Stimulated activated CD4-positive, alpha-beta T cell treated with anti-CD3 and anti-CD28 coated beads, Interleukin-12 subunit alpha, Interleukin-12 subunit beta, amount 100 ng/mL, for 48 hours (primary cell): ENCODE measurements at places on chromosomes 5 and 9.

DNA sequence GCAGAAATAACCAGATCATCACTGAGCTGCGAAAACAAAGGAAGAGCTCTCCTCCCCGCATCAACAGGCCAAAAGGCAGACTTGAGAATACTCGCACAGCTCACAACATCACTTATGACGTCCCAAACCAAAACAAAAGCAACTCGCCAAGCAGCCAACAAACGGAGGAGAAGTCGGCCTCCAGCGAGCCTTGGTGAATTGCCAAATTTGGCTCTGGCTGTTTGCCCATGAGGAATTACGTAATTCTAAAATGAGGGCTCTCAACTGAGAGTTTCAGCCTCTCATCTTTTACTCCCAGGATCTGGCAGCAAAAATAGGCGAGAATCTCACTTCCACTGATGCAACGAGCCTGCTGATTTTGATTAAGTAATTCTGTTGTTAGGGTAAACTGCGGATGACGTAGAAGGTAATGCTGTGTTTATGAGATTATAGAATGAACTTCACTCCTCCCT, 51.7 kb upstream of the SEMA6A start:
- DNase-seq: no peak

GRCh38 chr5:78000191-78000590, 224.1 kb upstream of the TBCA start:
- DNase-seq: no peak

DNA sequence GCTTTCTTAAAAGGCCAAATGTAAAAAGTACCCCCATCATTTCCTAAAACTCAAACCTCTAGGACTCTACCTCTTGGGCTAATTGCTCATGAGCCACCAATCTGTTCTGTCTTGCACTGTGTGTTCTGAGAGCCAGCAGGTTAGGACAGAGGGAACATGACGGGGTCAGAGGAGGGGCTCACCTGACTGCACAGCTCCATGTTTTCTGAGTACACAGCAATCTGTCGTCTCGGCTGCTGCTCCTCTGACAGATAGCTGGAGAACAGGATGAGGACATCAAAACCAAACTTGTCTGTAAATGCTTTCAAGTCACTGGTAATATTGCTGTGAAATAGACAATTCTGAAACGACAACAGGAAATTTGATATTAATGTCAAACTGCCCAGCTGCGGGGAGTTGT, 50.9 kb upstream of the PCA3 start:
- no peak for DNase-seq

GRCh38 chr9:4517274-4517673, 27.0 kb downstream of the SLC1A1 start:
- no peak for DNase-seq
